ENCODE measurements at places on chromosomes 13 and 19.

GRCh38 chr19:10422046-10422461, 1.7 kb downstream of the PDE4A start:
- DNase-seq = no peak

DNA sequence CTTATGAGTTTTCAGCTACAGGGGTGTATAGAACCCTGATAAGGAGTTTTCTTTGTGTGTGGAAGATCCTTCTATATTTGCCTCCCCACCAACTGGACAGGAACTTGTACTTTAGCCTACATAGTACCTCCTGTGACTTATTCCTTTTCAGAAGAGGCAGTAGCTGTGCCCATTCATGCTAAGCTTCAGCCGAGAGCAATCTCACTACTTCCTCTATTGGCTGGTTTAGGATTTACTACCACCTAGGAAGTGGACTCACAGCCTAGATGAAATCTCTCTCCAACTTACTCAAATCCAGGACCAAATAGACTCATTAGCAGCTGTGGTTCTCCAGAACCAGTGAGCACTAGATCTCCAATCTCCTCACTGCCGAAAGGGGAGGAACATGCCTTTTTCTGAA, 2.3 kb upstream of the REX1BD start:
- DNase-seq = no peak

DNA sequence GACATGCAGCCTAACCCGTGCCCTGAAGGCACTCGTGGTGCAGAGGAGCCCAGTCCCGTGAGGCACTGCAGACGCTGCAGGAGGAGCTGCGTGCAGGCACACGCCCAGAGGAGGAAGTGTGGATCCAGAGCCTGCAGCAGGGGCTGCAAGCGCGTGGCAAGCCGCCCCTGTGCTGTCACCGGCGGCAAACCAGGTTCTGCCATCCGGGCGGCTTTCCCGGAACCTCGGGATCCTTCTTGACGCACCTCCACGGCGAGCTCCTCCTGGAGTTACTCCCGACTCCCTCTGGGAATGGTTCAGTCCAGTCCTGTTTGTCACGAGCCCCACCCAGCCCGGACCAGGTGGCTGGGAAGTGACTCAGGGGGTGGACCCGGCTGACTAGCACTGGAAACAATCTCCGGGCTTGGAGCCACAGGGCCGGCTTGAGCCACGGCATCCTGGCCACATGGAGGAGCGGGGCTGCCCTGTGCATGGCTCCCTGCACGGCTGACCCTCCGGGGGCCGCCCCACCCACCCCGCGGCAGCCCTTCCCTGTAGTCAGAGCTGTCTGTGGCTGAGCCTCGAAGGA, 10.2 kb downstream of the DPP9 start:
- DNase-seq = peak; percentile 84

- no peak for DNase-seq
Observed at GRCh38 chr19:1854542-1855039, 6.3 kb upstream of the REXO1 start.

- no peak for DNase-seq
Observed at GRCh38 chr19:35860818-35861639, 4.3 kb downstream of the KIRREL2 start.

GRCh38 chr19:13366529-13367143, 139.6 kb downstream of the CACNA1A start:
- peak; percentile 7 for DNase-seq

DNA sequence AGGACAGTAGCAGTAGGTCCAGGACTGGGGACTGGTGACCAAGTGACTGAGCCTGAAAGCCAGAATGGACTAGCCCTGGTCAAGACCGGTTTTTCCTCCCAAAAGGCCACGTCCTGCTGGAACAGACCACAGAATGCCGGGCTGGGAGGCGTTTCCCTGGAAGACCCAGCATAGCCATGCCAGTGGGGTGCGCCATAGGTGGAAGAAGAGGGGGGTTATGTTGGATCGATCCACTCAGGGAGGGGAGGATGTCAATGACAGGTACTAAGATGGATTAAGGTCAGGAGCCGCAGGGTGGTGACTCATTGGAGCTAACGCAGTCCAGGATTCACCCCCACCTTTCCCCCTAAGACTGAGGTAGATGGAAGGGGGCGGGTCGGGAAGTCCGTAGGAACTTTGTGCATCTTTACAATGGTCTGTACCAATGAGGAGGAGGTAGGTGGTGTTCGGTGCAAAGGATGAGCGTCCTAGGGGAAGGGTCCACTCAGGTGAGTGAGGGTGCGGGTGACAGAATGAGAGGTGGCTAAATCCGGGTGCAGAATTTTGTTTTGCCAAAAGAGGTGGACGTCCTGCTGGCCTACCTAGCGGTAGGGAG, 21.0 kb downstream of the VASP start:
- no peak for DNase-seq

GRCh38 chr13:111143865-111144540, 28.9 kb downstream of the ARHGEF7 start:
- no peak for DNase-seq

GRCh38 chr13:44021422-44021821, 141.7 kb downstream of the LACC1 start:
- no peak for DNase-seq

DNA sequence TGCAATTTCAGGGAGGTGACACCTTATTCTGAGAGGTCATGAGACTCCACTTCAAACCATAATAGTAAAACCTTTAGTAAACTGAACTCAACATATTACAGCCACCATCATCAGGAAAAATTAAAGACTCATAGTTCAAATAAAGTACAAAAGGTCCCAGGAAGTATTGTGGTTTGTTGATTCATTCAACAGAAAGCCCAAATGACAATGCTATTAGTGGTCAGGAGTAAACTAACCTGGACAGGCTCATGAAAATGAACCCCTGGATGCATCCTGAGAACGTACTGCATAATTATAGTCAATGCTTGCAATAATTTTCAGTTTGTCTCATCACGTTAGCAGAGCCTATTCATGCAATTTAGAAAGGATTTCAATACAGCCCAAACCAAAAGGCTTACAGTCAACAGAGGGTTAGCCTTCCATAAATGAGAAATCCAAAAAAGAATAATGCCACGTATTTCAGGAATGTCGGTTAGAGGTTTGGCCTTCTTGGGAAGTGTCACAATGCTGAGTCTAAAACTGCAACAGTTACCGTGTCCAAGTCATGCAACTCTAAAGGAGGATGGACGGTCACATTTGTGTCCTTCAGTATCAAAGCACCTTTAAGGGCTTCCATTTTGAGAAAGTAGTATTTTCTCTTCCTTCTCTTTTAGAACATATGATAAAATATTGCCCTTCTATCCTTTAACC, 280.8 kb downstream of the ABCC4 start:
- DNase-seq = no peak

DNA sequence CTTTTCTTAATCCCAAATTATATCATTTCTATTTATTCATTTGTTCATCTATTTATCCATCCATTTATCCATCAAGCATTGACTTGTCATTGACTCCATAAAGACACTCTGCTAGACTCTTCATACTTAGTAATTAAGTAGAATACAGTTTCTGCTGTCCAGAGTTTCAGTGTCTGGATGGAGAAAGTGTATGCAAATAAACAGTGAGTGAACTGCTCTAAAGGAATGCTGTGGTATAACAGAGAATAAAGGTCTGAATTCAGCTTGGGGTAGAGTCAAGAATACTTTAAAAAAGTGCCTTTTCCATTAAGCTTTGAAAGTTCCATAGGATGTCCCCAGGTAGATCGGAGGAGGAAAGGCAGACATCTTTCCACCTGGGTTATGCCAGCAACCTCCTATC, 51.4 kb downstream of the RAP2A start:
- no peak for DNase-seq

- DNase-seq = no peak
Observed at GRCh38 chr13:35283856-35284255, 192.6 kb downstream of the MAB21L1 start.

GRCh38 chr19:53624771-53625545, 6.8 kb upstream of the DPRX start:
- DNase-seq = no peak

GRCh38 chr13:44142540-44142867, 231.1 kb upstream of the SERP2 start:
- DNase-seq = no peak

DNA sequence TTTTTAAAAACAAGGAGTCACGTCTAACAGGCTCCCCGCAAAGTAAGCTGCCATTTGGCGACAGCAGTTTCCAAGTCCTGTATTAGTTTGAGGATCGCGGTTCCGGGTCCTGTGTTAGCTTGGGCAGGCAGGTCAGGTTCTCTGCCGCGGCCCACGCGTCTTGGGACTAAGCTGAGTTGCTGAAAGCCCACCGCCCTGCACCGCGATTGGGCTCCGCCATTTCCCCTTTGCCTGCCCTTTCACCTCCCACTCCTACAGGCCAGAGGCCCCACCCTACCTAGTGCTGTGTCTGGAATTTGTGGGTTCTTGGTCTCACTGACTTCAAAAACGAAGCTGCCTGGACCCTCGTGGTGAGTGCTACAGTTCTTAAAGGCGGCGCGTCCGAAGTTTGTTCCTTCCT, 6.8 kb downstream of the PARP4 start:
- DNase-seq = no peak

DNA sequence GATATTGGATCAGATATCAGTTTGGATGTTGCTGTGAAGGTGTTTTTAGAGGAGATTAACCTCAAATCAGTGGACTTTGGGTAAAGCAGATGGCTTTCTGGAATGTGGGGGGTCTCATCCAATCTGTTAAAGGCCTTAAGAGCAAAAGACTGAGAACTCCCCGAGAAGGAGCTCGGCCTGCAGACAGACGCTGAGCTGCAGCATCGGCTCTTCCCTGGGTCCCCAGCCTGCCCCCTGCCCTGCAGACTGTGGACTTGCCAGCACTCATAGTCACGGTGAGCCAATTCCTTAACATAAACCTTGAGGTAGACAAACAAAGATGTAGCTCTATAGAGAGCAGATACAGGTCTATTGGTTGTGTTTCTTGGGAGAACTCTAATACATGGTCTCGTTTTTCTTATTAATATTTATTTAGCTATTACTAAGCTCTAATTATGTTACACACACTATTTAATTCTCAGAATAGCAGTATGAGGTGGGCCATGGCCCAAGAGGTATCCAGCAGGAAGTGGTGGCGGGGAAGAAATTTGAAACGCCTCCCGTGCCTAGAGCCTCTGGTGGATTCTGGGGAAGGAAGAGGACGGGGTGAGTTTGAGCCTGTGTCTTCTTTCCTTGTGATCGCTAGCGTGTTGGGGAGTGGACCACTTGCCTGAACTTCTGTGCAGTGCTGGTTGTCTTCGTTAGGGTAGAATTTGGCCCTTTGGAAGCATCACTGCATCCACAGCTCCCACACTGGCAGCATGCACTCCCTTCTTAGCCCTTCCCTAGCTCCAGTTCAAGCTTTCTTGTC, 305.3 kb downstream of the TEX29 start:
- DNase-seq = no peak

- no peak for DNase-seq
Observed at GRCh38 chr13:41641961-41642360, 184.6 kb downstream of the RGCC start.

DNA sequence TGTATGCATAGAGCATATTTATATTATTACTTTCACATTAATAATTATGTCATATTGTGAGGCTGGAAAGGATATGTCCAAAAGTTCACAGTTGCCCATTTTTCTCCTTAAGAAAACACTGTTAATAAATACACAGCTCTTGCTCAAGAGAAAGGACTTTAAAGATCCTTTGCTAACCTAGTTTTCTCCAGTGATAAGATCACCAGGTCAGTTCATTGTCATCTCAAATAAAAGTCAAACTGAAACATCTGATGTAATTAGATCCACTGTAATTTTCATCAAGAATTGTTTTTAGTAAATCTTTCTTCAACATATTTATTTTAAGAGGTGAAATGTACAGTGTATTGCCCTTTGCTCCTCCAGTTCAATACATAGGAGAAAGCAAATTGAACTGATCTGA, 82.8 kb upstream of the KLHL1 start:
- DNase-seq = no peak

DNA sequence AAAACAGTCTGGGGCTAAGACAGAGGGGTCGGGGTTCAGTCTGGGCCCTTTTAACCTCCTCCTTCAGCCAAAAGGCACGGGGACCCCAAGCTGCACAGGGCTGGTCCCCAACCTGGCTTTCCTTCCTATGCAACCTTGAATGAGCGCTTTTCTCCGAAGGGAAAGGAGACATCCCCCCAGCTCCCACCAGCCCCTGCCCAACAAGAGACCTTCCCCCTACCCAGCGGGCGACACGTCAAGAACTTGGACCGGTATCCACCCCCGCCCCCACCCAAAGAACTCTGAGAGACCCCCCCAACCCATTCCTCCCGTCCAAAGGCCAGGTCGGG, 35.0 kb upstream of the NANOS3 start:
- DNase-seq = no peak

- DNase-seq = no peak
Observed at GRCh38 chr13:21465710-21466160, 6.6 kb upstream of the ZDHHC20 start.

GRCh38 chr19:38375098-38375493, 725 bp downstream of the PSMD8 start:
- DNase-seq = no peak

- peak; percentile 95 for DNase-seq
Observed at GRCh38 chr19:9140159-9140874, at the start of gene ZNF317. ZNF317 (plus strand) TSS chr19:9140397; CDS start chr19:9156017, 15,620 bp downstream.

- no peak for DNase-seq
Observed at GRCh38 chr13:97986835-97987234, 33.4 kb downstream of the IPO5 start.

- no peak for DNase-seq
Observed at GRCh38 chr19:14526423-14526822, 3.0 kb upstream of the TECR start.

DNA sequence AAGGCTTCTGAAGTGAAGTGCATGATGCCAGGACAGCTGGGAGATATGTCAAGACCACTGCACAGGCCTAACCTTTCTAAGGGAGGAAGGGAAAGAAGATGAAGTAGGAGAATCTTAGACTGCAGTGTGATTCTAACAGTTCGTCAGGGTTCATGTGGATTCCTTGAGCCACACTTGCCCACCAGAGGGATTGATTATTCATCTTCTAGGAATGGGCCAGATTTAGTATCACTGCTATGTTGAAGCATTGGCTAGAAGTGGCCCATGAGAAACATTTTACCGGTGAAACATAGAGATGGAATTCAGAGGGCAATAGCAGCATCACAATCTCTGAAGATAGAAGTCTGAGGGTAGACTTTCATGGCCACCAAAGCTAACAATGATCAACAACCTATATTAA, 550.8 kb upstream of the SLITRK1 start:
- no peak for DNase-seq

DNA sequence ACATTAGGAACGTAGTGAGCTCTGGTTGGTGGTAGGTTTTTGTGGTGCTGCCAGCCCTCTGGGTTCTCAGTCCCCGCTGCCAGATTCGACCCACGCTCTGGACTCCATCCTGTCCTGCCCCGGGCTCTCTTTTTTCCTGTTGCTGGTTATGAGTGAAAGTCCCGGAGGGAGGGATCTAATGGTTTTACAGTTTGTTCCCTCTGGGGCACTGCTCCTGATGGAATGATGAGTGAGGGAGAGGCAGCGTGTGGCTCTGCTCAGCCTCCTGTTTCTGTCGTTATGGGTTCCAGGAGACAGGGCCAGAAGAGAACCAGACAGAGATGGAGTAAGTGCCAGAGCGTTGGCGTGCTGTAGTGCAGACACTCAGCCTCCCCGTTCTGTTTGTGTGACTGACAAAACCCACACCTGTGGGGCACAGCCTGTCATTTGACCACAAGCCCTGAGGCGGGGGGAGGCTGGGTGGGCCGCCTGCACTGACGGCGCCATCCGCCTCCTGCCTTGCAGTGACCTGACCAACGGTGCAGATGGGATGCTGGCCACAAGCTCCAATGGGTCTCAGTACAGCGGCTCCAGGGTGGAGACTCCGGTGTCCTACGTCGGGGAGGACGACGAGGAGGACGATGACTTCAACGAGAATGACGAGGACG, 18.3 kb downstream of the ATP4B start:
- no peak for DNase-seq

GRCh38 chr13:106478116-106478515, 57.3 kb downstream of the EFNB2 start:
- no peak for DNase-seq

- no peak for DNase-seq
Observed at GRCh38 chr13:23748109-23748990, 140.8 kb downstream of the MIPEP start.
